ENCODE measurements at places on chromosomes 5 and 9.

DNA sequence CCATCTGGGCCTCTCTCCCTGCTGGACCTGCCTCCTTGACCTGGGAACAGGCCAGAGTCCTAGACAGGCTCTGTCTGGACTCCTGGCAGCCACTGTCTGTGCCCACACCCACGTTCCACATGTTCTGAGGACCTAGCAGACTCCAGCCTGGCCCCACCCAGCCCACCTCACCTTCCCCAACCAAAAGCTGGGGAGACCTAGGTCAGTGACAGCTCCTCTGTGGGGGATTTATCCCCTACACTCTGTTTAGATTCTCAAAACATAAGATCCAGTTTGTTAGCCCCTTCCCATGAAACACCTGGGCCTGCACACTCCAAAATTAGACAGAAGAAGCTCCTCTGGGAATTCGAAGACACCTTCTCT is 59.8 kb upstream of the ADAMTS2 start:
- no peak for DNase-seq

- DNase-seq: no peak
Observed at GRCh38 chr9:113361304-113362018, 12.1 kb downstream of the BSPRY start.

- DNase-seq: no peak
Observed at GRCh38 chr5:1190278-1190677, 11.1 kb upstream of the SLC6A19 start.

DNA sequence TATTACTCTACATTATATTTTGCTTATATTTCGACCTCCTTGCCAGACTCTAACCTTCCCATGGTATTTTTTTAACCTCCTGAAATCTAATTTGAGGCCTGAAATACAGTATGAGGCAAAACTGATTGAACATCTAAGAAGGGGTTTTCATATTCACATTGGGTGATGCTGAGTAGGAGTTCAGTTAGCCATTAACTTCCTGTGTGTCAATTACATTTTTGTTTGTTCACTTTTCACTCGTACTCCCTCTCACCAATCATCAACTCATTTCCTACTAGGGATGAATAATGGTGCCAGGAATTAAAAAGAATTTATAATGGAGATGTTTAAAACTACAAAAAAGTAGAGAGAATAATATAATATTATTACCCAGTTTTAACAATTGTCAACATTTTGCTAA is 27.6 kb upstream of the GLRA1 start:
- DNase-seq: no peak

DNA sequence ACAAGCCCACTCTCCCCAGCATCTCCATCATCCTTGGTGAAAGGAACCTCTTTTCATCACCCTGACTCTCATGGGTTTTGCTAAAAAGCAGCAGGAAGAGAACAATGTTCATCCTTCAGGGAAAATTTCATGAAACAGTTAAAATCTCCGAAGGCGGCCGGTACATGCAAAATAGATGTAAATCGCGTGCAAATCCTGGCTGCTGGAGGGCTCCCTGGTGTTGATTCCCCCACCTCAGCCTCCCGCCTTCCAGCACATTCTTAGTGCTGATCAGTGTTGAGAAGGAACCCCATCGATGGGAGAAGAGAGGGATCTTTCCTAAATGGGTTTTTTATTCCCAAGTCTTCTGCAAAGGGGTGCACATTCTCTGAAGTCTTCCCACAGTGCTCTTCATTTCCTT is 8.7 kb upstream of the GFI1B start:
- DNase-seq: no peak

DNA sequence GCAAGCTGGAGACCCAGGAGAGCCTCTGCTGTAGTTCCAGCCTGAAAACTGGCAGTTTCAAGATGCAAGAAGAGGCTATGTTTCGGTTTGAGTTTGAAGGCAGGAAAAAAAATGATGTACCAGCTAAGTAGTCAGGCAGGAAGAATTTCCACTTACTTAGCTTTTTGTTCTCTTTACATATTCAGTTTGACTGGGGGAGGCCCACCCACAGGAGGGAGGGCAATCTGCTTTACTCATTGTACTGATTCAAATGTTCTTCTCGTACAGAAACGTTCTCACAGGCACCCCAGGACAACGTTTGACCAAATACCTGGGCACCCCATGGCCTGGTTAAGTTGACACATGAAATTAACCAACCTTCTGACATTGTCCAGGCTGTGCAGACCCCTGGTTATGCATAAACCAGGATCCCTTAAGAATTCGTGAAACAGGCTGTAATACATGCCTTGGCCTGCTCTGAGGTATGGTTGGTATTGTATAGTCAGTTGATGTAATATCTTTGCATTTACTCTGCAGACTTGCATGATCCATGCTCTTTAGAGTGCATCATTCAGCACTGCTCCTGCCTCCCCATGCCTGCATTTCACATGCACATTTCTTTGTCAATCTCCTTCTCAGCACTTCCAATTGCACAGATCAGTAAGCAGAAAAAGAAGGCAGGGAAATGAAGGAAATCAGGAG is 687.1 kb downstream of the TAF11L14 start:
- no peak for DNase-seq

- DNase-seq: no peak
Observed at GRCh38 chr5:34609951-34610441, 46.1 kb upstream of the RAI14 start.

- DNase-seq: peak; percentile 42
Observed at GRCh38 chr9:68678430-68678829, 26.6 kb upstream of the PIP5K1B start.

Measured in RPMI8226 (cell line).